ENCODE measurements at places on chromosomes 7 and 10. TPM values are rescaled to one million over a fixed set of nuclear protein-coding genes. Genes with fewer than 3 reads are reported as not detected.

DNA sequence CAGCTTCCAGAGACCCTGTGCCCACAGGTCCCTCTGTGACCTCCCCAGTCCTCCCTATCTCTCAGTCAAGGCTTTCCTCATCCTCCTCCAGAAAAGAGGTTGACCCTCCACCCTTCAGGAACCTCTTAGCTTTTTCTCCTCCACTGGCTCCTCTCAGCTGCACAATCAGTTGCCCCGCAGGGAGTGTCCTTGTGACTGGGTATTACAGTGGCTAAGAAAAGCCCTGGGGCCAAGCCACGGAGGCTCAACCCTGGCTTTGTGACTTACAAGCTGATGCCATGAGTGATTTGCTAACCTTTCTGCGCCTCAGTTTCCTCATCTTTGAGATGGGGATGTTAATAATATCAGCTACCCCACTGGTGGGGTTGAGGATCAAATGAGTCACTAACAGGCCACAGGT is 66.4 kb upstream of the ZMIZ1 start:
- H3K27ac ChIP-seq: no peak overlapping the region
- no peaks in the 10 kb centered on the region for H3K27me3 ChIP-seq
- no peak overlapping the region for H3K4me3 ChIP-seq
- DNase-seq: no peak
- H3K36me3 ChIP-seq: no peaks in the 10 kb centered on the region
- peaks cover 9% of the 10 kb centered on the region for H3K4me1 ChIP-seq

GRCh38 chr7:74329225-74329624 is 40.0 kb downstream of the CLIP2 start:
- no peaks in the 10 kb centered on the region for H3K27me3 ChIP-seq
- H3K36me3 ChIP-seq: no peaks in the 10 kb centered on the region
- H3K4me1 ChIP-seq: peaks cover 13% of the 10 kb centered on the region
- H3K27ac ChIP-seq: no peak overlapping the region

GRCh38 chr7:141114029-141114664 is 40.3 kb downstream of the TMEM178B start:
- H3K27me3 ChIP-seq: no peaks in the 10 kb centered on the region
- no peak for DNase-seq
- no peak overlapping the region for H3K27ac ChIP-seq
- H3K36me3 ChIP-seq: no peaks in the 10 kb centered on the region

Gene PALD1
- total RNA-seq: 6.9 TPM
